ENCODE measurements at places on chromosomes 5 and 9. TPM values are rescaled to one million over a fixed set of nuclear protein-coding genes. Genes with fewer than 3 reads are reported as not detected.

CDH9 gene
- total RNA-seq, result not detected

LRRTM2 gene
- total RNA-seq, result 0.22 TPM

BTNL8 gene
- 0.27 TPM for total RNA-seq

TEX53 gene
- not detected for total RNA-seq

PCDH1 gene
- 17.4 TPM for total RNA-seq

MEIKIN gene
- not detected for total RNA-seq

- DNase-seq, result no peak
Measured at GRCh38 chr5:54177058-54177457, 133.3 kb downstream of the ARL15 start.

DNA sequence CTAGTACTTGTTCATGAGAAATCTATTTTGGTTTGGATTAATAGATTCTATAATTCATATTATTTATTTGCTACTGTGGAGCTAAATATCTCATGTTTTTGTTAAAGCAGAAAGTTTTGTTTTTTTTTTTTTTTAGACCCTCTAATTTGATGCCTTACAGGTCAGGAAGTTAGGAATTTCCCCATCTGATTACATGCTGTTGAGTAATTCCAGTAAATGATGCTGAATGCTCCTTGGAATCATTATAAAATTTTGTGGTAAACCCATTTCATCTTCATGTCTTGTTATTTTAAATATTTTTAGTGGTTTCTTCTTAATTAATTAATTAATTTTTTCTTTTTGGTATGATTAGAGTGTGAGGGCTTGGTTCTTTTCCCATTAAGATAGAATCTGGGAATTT lies 35.6 kb downstream of the NNT start:
- DNase-seq, result no peak
